ENCODE measurements at places on chromosomes 1 and 21. TPM values are rescaled to one million over a fixed set of nuclear protein-coding genes. Genes with fewer than 3 reads are reported as not detected.

Gene L1TD1
- not detected for total RNA-seq

Gene NT5C1A
- total RNA-seq = not detected

Gene C1QC
- not detected for total RNA-seq

DNA sequence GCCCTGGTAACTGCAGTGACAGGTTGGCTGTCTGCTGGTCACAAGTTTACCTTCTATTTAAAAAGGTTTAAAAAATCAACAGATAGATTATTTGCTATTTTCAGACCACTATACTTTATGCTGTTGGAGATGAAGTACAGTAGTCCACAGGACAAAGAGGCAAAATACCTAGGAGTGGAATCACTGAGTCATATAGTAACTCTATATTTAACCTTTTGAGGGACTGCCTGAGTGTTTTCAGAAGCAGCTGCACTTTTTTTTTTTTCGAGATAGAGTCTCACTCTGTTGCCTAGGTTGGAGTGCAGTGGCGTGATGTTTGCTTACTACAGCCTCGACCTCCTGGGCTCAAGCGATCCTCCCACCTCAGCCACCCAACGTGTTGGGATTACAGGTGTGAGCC is 11.7 kb downstream of the CNIH4 start:
- DNase-seq = no peak

- no peak for DNase-seq
Measured at GRCh38 chr1:152408664-152409063, 5.4 kb downstream of the CRNN start.

Gene NBPF6
- not detected for total RNA-seq

Gene CELA3A
- not detected for total RNA-seq

Gene RNU1-4
- total RNA-seq = 2,859 TPM

DNA sequence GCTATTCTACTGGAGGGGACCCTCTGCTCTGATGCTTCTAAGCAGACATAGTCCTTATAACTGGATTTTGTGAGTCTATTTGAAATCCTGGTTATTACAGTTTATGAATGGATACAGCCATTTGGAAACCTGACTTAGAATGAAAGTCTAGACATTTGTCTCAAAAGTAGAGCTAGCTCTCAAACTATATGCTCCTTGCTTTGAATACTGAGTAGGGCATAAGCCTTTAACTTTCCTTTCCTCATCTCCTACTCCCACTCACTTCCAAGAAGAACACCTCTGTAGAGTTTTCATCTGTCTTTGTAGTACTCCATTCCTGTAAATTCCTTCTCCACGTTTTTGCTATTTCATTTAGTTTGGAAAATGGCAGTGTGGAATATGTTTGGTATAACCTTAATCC is 9.0 kb upstream of the ARID1A start:
- no peak for DNase-seq

DNA sequence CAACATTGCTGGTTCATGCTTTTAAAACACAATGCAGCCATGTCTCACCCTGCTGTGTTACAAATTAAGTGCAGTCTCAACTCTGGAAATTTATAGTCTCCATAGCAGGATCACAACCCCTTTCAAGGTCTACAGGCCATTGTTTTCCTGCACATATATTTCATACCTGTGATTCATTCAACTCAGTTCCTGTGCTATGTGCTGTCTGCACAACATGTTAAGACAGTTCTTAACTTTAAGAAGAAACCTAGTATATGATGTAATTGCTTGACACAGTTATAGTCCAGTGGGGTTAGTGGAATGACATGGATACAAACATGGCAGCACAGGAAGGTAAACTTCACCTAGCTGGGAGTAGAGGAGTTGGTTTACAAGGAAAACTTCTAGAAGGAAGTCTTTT is 106.4 kb downstream of the IFI44 start:
- DNase-seq = no peak

DNA sequence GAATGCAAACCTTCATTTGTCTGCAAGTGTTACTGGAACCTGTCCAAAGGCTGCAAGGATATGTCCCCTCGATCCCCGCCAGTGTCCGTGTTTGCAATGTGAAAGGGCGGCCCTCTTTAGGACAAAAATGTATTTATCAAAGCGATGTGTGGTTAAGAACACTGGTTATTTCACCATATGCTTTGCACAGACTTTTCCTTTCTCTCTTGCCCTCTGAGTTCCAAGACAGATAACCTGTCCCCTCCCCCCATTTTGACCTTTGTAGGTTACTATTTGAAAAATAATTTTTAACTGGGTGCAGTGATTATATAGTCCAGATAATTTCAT is 1.8 kb downstream of the CHRM3 start:
- DNase-seq = no peak

DNA sequence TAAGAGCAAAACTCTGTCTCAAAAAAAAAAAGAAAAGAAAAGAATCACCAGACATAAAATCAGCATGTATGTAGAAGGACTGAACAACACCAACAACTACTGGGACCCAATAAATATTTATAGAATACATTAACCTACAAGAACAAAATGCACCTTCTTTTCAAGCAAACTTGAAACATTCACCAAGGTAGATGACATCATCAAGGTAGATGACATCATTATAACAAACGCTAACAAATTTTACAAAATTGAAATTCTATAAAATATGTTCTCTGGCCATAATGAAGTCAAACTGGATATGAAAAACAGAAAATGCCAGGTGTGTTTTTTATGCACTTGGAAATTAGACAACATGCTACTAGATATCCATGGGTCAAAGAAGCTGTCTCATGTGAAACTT is 220.2 kb upstream of the SNX7 start:
- no peak for DNase-seq

Gene CTSK
- 53.6 TPM for total RNA-seq

- DNase-seq = peak; percentile 87
Measured at GRCh38 chr1:16614361-16615252, 1.2 kb upstream of the NBPF1 start.

DNA sequence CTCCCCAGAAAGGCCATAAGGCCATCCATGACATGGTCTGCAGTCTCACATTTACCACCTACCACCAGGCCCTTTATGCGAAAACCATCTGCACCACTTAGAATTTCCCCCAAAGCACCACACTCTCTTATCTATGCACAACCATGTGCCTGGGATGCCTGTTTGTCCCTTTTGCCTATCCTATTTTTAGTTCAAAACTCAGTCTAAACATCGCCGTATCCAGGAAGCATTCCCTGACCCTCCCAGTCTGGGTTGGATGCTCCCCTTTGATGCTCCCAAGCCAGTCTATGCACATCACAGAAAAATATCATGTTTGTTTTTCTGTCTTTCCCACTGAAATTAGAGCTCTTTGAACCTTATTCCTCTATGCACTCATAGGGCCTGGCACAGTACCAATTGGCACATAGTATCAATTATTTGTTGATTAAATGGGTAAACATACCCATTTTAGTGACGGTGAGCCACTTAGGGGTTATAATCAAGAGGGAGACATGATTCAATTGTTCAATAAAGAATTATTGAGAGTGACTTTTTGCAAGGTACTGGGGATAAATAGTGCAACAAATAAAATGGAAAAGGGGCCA is 6.7 kb downstream of the MPL start:
- DNase-seq = no peak

GRCh38 chr1:202589190-202589930 is 120.9 kb downstream of the SYT2 start:
- peak; percentile 92 for DNase-seq

DNA sequence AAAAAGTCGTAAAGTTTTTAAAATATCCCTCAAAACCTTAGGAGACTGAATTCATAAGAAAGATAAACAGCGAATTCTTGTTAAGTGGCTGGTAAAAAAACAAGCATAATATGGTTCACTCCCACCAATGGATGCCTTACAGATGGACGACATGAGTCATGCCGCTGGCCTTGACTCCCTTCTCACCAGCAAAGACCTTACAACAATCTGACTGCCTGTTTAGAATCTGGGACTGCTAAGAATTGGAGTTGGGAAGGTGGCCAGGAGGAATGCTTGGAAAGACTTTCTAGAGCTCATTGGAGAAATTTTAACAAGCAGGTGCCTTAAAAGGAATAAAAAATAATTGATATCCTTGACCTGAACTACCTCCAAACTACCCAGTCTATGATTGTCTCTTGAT is 206.9 kb upstream of the FMN2 start:
- no peak for DNase-seq

DNA sequence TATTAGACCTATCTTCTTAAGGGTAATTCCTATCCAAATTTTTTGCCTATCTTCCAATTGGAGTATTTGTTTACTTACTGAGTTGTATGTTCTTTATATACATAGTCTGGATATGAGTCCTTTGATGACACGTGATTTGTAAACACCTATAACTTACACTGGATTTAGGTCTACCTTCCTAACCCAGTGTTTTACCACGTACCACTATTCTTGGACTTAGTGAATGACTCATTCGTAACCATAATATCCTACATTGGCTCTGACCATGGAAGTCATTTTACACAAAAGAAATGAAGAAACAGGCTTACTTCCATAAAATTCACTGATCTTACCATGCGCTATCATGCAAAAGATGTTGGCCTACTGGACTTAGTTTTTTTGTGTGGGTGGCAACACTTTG is 23.9 kb upstream of the ZZZ3 start:
- no peak for DNase-seq

- no peak for DNase-seq
Measured at GRCh38 chr1:181190364-181191035, 102.0 kb downstream of the IER5 start.

Gene EPHA8
- total RNA-seq = 0.51 TPM

Gene HES2
- total RNA-seq = not detected

GRCh38 chr1:6955357-6956094 is 170.3 kb downstream of the CAMTA1 start:
- DNase-seq = no peak

DNA sequence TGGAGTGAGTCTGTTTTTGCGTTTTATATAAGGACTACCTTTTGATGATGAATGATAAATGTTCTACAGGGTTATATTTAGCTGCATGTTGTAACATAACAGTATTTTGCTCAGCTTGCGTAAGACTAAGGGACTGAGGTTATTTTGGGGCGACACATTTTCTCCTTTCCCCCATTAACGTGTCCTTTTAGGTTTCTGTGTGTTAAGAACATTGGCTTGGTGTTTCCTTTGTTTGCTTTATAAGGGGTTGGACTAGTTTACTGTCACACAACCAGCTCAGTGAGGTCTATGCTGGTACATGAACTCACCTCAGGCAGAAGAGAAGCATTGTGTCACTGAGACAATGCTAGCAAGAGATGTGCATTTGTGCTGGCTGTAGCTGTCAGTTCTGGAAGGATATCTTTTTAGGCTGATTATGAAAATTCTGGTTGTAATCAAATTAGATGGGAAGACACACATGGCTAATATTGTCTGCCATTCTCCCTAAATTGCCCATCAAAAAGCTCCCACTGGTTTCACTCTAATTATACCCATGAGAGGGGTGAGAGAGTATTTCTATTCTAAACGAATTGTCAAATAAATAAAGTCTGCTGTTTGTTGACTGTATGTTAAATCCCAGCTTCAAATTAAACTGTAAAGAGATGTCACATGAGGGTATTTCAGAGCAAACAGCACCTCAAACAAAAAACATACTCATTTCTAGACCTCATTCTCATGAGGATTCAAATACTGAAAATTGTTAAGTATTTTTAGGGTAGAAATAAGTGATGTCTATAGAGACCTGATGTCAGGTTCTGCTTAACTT is 62.6 kb downstream of the CDC14A start:
- no peak for DNase-seq

DNA sequence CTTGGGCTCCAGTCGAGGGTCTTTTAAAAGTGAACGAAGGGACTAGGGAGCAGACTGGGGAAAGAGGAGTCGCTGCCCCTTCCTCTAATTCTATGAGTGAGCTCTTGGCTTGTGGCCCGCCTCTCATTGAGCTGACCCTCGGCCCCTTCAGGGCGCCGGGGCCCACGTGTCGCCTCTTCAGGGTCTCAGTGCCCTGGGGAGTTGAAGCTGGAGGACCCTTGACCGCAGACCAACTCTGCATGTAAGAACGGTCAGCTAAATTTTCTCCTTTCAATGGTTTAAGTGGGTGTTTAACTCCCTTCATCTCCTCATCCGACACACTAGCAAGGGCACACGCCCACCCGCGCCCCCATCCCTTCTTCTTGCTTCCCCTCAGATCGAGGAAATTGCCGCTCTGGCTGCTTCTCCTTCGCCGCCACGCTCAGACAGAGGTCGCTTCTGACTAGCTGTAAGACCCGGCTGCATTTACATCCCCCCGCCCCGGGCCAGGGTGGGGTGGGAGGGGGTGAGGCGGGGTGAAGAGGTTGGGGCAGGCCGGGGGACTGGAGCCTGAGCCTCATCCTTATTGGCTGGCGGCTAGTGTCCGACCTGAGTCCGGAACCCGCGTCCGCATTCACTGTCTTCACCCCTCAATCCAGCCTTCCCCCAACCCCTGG is 10.9 kb downstream of the NR5A2 start:
- DNase-seq = no peak

DNA sequence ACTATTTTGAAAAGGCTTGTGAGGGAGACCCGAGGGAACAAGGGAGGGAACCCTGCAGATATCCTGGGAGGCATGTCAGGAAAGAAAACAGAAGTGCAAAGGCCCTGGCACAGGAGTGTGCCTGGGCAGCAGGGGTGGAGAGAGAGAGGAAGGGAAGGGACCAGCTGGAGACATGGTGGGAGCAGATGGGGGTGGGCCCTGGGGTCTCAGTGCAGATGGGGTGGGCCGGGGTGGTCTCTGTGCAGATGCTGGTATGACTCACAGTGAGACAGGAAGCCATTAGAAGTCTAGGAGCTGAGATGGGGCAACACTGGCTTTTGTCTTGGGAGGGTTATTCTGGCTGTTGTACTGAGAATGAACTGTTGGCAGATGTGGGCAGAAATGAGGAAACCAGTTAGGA is 363.6 kb upstream of the C1orf174 start:
- no peak for DNase-seq

Gene PLA2G2F
- total RNA-seq = not detected

Gene ERICH3
- not detected for total RNA-seq

Gene CNIH3
- total RNA-seq = 4.2 TPM

Gene GRIK1
- total RNA-seq = not detected

DNA sequence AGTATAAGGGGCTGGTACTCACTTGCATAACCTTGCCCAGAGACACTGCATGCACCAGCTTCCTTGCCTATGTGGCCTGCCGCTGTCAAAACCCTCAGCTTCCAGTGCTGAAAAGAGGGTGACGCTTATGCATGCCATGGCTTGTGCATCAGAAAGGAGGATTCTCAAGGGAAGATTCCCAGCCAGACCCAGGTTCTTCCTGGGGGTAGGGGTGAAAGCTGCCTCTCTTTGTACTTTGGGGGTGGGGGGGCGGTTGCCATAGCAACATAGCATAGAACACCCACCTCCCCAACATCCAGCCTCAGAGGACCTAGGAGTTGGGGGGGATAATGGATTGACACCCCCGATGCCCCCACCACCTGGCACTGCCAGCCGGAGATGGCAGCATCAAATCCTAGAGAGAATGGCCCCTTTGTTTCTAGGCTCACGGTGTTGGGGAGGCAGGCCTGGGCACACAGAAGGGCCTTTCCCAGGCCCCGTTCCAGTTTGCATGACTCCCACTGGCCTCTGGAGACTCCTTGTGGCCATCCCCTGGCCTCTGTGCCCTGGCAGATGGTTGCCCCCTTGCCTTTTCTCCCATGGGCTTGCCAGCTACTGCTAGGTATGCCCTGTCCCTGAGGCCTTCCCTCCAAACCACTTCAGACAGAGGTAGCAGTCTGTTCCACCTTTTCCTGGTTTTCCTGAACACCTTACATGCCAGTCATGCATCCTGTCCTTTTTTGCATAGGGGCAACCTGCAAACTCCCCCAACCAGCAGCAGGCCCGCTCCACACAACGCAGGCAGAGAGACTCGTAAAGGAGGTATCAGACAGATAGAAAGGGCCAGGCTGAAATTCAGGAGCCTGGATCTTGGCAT is 44.6 kb downstream of the RHBG start:
- no peak for DNase-seq

GRCh38 chr21:36451506-36451905 is 28.4 kb downstream of the CLDN14 start:
- DNase-seq = no peak

- no peak for DNase-seq
Measured at GRCh38 chr1:44485934-44486460, 80.9 kb downstream of the RNF220 start.
